ENCODE measurements at places on chromosomes 12 and 14. TPM values are rescaled to one million over a fixed set of nuclear protein-coding genes. Genes with fewer than 3 reads are reported as not detected.

The FOXA1 gene
- polyA plus RNA-seq, result 52.9 TPM

DNA sequence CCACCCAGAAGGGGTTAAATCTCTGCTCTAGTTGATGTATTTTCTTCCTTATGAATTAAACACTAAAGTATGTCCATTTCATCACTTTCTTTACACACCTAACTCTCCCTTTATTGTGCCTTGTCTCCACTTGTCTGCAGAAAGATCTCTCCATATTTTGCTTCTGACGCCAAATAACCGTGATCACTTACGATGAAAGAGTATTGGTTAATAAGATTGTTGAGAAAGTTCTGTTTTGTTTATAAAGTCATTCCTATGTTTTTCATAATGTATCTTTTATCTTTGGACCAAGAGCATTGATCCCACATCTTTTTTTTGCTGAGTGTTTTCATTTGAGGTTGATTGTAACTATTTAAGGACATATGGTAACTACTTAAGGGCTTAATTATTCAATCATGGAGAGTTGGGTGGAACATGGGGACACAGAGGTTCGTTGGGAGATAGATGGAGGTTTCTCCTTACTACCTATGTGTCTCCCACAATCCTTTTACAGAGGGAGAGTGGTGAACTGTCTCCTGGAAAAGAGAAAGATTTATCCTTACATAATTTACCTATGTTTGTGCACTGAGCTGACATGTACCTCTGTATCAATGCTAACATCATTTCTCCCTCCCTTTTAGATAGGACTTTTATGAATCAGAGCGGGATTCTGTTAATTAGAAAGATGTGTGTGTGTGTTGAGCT lies 120.7 kb upstream of the SLC38A2 start:
- no peak for DNase-seq

- peak; percentile 53 for DNase-seq
Observed at GRCh38 chr12:122064780-122065588, 13.6 kb upstream of the MLXIP start.

DNA sequence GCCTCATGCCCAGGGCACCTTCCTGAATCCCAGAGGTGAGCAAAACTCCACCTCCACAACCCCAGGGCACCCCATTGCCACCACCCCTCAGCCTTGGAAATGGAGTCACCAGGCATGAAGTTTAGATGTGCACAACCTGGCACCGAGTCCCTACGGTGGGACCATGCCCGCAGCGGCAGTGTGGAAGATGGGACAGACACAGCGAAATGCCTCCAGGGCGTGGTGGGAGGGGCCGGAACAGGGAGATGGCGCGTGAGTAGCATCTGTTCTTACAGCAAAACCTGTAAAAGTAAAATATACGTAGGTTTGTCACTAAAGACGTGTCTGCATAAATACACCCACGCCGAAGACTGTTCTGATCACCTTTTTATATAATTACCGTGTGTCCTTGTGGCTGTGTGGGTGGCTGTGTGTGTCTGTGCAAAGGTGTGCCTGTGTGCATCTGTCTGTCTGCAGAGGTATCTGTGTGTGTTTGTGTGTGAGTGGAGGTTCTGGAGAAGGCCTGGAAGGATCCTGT lies 17.4 kb upstream of the DEGS2 start:
- DNase-seq, result no peak

All from left lung (tissue), 14 donors.